CD4-positive, alpha-beta T cell (primary cell): ENCODE measurements at places on chromosomes 11 and 22. TPM values are rescaled to one million over a fixed set of nuclear protein-coding genes. Genes with fewer than 3 reads are reported as not detected.

GRCh38 chr11:133787379-133788141 is 57.8 kb downstream of the SPATA19 start:
- H3K4me1 ChIP-seq = no peaks in the 10 kb centered on the region
- DNase-seq = no peak
- peaks cover 35% of the 10 kb centered on the region for H3K27me3 ChIP-seq
- no peaks in the 10 kb centered on the region for H3K36me3 ChIP-seq
- H3K27ac ChIP-seq = no peak overlapping the region

DNA sequence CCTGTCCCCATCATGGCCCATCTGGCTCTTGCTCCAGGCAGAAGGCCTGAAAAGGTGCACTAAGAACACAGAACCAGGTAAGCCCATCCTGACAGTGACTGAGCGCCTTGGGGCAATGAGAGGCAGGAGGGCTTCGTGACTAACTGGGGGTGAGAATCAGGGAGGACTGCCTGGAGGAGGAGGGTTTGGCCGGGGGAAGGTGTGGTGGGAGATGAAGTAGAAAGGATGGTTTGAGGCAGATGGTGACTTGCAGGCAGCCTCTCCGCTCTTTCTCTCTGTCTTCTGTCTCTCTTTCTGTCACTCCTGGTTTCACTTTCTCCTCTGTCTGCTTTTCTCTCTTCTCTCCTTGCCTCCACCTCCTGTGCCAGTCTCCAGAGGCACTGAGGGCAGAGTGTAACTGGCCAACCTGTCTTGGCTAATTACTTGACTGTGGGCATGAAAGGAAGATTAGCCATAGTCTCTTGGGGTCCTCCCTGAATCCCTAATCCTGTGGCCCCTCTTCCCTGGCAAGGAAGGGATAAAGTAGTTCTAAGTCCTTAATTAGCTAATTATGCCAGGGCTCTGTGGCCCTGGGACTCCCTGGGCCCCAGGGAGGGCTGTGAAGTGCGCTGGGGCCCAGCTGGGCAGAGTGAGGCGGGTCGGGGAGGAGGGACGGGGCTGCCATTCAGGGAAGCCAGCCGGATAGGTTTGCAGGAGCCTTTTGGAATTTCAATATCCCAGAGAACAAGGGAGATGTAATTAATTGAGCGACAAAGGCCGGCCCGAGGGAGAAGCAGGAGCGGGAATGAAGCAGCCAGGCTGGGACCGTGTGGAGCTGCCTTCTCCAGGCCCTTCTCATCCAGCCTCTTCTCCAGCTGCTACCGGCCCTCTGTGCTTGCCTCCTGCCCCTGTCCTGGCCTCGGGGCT is 61.1 kb downstream of the CACNA1I start:
- H3K27ac ChIP-seq = no peak overlapping the region
- no peak overlapping the region for H3K4me3 ChIP-seq
- no peak for DNase-seq
- no peaks in the 10 kb centered on the region for H3K27me3 ChIP-seq
- peaks cover 7% of the 10 kb centered on the region for H3K4me1 ChIP-seq
- H3K36me3 ChIP-seq = no peaks in the 10 kb centered on the region

DNA sequence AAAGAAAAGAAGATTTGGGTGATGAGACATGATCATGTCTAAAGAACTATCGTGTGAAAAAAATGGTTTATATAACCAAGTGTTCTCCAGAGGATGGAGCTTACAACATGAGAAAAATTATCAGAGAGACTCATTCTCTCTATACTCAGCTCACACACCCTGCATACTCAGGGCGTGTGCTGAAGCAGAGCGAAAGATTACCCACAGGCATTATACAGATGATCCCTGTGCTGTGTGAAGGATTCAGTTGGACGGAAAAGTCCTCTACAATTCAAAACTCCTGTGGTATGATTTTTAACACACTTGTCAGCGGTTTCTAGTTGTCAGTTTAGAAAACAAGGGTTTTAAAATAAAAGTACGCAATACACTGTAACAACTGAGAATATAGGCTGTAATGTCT is 267.3 kb downstream of the DLG2 start:
- H3K36me3 ChIP-seq = no peaks in the 10 kb centered on the region
- no peak overlapping the region for H3K27ac ChIP-seq
- no peaks in the 10 kb centered on the region for H3K4me1 ChIP-seq
- H3K4me3 ChIP-seq = no peak overlapping the region
- no peak for DNase-seq

MS4A3 gene
- total RNA-seq = not detected

- H3K27me3 ChIP-seq = no peaks in the 10 kb centered on the region
- H3K4me1 ChIP-seq = no peaks in the 10 kb centered on the region
- H3K4me3 ChIP-seq = no peak overlapping the region
- no peaks in the 10 kb centered on the region for H3K36me3 ChIP-seq
These were observed 16.7 kb upstream of the SYT12 start for GRCh38 chr11:67006029-67006884.
